Glomerular endothelial cell (primary cell): ENCODE measurements at places on chromosomes 16 and 17.
A peak's percentile ranks its signal among the peaks of the same experiment; 100 is the strongest.

DNA sequence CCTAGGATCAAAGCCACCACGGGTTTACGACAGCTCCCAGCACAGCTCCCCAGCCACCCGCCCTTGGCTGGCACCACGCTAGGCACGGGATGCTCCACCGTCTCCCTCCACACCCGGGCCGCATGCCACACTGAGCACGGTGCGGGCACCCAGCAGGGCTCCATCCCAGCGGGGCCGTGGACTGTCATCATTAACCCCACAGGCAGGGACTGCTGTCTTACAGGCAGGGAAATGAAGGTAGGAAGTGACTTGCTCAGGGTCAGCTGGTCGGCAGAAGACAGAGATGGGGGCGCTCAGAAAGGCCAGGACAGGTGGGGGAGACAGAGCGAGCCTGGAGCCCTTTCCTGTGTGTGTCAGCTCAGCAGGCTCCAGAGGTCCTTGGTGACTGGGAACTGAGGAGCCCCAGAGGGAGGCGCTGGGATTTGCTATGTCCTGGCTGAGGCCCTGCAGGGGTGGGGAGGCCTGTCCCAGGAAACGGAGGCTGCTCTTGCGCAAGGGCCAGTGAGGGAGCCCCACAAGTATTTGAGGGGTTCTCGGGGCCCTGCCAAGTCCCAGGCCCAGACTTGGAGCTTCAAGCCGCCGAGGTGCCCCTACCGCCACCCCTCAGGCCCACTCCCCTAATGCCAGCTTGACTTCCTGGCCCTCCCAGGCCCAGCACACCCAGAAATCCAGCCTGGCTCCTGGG, 3.2 kb downstream of the UBALD1 start:
- DNase-seq, result no peak

- no peak for DNase-seq
Measured at GRCh38 chr17:76138896-76139752, 1.9 kb downstream of the FOXJ1 start.

- DNase-seq, result no peak
Measured at GRCh38 chr17:63041251-63041650, 75.2 kb downstream of the TANC2 start.

DNA sequence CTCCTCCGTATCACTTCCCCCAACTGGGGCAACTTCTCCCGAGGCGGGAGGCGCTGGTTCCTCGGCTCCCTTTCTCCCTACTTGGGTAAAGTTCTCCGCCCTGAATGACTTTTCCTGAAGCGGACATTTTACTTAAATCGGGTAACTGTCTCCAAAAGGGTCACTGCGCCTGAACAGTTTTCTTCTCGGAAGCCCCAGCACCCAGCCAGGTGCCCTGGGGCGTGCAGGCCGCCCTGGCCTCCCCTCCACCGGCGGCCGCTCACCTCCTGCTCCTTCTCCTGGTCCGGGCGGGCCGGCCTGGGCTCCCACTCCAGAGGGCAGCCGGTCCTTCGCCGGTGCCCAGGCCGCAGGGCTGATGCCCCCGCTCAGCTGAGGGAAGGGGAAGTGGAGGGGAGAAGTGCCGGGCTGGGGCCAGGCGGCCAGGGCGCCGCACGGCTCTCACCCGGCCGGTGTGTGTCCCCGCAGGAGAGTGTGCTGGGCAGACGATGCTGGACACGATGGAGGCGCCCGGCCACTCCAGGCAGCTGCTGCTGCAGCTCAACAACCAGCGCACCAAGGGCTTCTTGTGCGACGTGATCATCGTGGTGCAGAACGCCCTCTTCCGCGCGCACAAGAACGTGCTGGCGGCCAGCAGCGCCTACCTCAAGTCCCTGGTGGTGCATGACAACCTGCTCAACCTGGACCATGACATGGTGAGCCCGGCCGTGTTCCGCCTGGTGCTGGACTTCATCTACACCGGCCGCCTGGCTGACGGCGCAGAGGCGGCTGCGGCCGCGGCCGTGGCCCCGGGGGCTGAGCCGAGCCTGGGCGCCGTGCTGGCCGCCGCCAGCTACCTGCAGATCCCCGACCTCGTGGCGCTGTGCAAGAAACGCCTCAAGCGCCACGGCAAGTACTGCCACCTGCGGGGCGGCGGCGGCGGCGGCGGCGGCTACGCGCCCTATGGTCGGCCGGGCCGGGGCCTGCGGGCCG, 1.6 kb downstream of the HIC1 start:
- no peak for DNase-seq

DNA sequence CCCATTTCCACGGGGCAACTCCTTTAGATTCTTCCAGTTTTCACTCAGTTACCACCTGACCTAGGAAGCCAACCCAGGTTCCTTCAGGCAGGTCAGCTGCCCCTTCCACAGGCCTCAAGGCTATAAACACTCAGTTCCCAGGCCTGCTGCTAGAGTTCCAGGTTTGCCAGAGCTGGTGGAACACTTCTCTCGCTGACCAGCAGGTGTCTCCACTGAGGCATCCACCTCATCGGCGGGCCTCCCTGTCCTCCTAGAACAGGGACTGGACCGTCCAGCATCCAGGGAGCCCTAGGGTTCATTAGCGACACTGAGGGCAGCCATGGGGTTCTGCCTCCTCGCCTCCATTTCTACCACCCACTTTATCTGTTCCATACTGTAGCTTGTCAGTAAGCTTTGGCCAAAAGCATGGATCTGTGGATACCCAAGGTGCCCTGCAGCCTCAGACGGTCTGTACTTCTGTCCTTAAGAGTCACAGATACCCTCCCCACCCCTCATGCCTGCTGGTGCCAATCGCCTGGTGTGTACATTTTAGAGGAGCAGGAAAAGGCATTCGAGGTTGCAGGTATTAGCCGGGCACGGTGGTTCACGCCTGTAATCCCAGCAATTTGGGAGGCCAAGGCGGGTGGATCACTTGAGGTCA, 29.0 kb downstream of the PIMREG start:
- peak; percentile 33 for DNase-seq

GRCh38 chr16:85092851-85093250, 19.4 kb downstream of the CIBAR2 start:
- DNase-seq, result no peak

- DNase-seq, result no peak
Measured at GRCh38 chr16:24543949-24544348, 4.6 kb downstream of the RBBP6 start.

- no peak for DNase-seq
Measured at GRCh38 chr17:5355421-5356129, 63.9 kb downstream of the NUP88 start.

GRCh38 chr16:56847173-56847910, 17.7 kb upstream of the SLC12A3 start:
- DNase-seq, result no peak

DNA sequence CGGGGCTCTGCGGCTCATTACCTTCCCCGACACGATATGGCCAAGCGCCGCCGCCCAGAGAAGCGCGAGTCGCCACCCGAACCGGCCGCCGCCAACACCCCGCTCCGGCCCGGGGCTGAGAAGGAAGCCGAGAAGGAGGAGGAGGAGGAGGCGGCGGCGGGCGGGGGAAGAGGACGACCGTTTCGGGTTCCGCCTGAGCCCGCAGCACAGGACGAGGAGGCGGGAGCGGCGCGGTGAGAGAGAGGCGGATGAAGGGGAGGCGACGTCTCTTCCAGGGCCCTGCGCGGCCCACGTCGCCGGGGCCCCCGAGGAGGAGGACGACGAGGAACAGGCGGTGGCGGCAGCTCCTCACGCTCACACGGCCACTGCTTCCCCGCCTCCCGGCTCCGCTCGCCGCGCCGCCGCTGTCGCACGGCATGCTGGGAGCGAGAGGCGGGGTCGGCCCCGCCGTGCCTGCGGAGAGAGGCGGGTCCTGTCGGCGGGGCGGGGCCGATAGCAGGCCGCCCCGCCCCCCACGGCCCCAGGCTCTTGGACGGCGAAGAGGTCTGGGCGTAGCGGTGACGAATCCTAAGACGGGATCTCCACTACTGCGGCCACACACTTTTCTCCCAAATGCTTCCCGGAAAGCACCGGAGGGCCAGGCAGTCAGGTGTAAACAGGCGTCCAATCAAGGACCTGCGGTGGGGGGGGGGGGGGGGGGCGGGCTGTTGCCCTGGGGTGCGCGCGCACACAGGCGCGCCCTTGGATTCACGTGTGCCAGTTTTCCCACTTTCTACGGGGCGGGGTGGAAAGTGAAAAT, 97.3 kb upstream of the METTL9 start:
- peak; percentile 44 for DNase-seq

- DNase-seq, result no peak
Measured at GRCh38 chr16:5040451-5040850, 6.7 kb upstream of the NAGPA start.

DNA sequence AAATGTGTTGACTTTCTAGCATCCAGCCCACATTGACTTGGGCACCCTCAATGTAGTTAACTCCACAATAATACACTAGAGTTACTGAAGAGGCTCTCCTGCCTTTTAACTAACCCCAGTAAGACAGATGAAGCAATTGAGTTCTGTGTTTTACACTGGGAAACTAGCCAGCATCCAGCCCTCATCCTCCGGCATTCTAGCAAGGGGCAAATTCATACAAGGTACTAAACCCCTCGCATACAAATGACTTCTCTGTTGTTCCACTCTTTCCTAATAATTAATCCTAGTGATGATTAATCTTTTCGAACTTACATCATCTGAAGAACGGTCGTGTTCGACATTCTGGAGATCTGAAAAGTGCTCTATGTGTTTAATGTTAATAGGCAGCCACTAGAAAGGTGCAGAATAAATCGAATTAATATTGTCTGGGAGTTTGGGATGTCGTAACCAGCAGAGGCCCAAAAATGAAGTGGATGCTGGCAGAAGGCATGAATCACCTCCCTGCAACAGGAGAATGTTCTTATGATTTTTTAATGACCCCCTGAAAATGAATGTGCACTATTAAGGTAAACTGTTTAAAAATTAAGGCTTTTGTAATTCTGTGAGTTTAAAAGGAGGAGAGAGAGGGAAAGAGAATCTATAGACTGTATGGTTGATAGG, 249.4 kb downstream of the SNX29 start:
- no peak for DNase-seq

DNA sequence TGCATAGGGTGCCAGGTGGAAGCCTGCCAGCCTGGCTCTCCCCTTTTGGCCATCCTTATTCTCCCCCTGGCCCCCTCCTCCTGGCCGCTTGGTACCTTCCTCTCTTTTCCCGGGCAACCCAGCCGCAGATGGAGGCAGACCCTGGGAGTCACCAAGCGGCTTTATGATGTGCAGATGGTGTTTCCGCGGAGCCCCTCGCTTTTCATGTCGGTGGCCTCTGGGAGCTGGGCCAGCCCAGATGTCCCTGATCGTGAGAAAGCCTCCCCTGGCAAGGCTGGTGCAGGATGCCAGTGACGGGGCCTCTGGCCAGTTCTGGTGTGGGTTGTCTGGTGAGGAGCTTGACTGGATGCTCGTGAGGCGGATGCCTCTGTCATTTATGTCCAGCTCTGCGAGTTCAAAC, 18.0 kb upstream of the BRD7 start:
- DNase-seq, result no peak

- DNase-seq, result no peak
Measured at GRCh38 chr16:82807311-82807710, 180.5 kb downstream of the CDH13 start.

DNA sequence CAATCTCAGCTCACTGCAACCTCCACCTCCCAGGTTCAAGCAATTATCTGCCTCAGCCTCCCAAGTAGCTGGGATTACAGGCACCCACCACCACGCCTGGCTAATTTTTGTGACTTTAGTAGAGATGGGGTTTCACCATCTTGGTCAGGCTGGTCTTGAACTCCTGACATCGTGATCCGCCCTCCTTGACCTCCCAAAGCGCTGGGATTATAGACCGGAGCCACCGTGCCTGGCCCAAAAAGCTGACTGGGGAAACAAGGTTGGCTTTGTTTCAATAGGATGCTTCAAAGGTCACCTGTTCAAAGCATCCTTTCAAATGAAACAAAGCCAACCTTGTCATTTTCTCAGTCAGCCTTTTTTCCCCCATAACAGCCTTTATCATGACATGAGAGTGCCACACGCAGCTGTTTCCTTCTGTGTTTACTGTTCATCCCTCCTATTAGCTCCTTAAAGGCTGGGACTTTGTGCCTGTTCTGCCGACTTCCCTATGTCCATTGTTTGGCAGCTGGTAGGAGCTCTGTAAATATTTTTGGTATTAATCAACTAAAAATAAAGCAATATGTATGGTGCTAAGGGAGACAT, 51.1 kb downstream of the ADAMTS18 start:
- DNase-seq, result no peak

GRCh38 chr16:8795091-8795490, 2.3 kb downstream of the TMEM186 start:
- DNase-seq, result no peak

DNA sequence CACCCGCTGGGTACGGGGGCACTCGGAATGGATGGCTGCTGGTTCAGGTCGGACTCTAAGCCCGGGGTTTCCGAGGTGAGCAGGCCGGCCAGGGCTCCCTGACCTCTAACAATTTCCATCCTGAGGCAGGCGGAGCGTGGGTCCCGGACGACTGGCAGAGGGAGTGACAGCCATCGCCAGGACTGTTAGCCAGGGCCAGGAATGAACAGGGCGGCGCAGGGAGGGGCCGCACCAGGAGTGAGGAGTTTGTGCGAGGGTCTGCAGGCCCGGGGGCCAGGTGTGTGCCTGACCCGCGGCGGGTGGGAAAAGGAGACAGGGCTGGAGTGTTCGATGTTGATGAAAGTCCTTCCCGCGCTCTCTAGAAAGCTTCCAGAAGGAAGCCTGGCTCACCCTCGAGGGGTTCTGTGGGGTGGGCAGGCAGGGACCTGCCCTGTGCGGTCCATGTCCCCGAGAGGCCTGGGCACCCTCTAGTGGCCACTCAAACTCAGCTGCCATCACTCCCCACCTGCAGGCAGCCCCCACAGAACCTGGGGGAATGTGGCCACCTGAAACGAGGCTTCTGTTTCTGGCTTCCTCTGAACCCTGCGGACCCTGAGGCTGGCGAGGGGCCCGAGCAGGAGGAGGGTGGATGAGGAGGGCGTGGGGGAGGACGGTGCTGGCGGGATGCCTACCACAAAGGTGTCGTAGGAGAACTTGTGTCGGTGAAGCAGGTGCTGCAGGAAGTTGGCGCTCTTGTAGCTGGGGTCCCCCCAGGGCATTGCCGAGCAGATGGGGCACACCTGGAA, 8.2 kb downstream of the RNF166 start:
- DNase-seq, result no peak

- DNase-seq, result no peak
Measured at GRCh38 chr17:65750631-65751115, 189.2 kb upstream of the AXIN2 start.

DNA sequence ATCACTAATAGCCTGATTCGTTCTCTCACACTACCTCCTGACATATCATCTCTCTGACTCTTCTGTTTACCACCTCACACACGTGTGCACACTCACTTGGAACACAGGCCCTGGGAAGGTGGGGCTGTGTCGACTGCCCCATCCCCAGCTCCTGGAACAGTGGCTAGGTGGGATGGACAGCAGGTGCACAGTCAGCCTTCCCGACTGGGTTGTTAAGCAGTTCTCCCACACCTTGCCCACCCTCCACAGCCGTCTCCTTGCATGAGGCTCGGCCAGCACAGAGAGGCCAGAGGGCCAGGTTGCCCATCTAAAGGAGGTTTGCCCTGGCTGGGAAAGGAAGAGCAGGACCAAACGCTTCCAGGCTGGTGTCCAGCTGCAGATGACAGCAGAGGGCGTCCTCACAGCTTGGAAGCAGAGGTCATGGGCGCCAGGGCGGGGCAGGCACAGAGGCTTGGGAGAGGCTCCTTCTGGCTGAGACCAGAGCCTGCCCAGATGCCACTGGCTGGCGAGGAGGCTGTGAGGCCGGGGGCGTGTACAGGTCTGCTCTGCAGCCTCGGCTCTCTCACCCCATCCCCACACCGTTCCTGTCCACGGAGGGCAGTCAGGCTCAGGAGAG, 92.8 kb downstream of the AMFR start:
- no peak for DNase-seq

GRCh38 chr17:12995896-12996295, 21.9 kb downstream of the ELAC2 start:
- DNase-seq, result no peak
